ENCODE measurements at places on chromosomes 4 and X.

DNA sequence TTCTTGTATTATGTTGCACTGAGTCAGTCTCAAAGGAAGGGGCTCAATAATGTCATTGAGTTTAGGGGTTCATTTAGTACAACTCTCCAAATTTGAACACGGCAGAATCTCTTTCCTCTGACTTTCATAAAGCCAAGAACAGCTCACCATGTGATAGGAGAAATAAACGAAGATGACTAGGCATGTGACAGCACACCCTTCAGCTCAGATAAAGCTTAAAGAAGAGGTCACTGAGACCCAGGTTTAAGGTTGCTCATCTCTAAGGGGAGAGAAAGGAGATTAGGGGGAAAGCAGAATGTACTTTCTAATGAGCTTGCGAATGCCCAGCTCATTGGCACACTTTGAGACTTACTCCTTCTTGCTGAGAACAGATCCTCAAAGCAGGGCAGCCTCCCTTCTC is 89.0 kb downstream of the PLAC1 start:
- no peak for DNase-seq

GRCh38 chrX:25083661-25084060 is 67.9 kb upstream of the ARX start:
- DNase-seq: no peak

DNA sequence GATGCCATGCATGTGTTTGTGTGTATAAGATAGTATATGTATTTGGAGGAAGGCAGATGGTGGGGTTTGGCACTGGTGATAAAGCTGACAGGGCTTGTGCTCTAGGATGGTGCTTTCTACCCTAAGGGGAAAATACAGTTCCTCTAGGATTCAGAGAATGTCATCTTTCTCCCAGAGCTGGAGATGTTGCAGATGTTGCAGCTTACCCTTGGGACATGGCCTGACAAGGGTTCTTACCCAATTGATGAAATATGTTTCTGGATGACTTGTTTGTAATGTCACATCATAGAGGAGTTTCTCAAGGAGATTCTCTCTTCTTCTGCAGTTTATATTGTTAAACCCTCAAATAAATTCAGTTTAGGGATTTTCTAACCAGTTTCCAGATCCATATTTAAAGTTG is 52.5 kb upstream of the PITX2 start:
- no peak for DNase-seq

DNA sequence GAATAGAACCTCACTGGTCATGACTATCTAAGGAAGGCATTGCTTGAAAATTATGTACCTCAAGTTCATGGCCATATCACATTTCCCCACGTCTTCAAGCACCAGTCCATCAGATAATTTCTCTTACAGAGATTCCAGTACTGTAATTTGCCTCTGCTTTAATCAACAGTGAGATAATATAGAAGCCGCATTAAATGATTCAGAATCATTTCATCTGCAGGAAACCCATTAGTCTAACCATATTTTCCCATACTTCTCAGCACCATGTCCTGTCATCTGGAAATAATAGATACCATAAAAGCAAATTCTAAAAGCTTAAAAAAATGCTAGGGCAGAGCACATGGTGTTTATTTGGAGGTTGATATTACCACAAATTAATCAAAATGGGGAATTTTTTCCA is 310.3 kb upstream of the SLIT2 start:
- DNase-seq: no peak

- no peak for DNase-seq
Measured at GRCh38 chr4:111793433-111794091, 351.7 kb upstream of the FAM241A start.

DNA sequence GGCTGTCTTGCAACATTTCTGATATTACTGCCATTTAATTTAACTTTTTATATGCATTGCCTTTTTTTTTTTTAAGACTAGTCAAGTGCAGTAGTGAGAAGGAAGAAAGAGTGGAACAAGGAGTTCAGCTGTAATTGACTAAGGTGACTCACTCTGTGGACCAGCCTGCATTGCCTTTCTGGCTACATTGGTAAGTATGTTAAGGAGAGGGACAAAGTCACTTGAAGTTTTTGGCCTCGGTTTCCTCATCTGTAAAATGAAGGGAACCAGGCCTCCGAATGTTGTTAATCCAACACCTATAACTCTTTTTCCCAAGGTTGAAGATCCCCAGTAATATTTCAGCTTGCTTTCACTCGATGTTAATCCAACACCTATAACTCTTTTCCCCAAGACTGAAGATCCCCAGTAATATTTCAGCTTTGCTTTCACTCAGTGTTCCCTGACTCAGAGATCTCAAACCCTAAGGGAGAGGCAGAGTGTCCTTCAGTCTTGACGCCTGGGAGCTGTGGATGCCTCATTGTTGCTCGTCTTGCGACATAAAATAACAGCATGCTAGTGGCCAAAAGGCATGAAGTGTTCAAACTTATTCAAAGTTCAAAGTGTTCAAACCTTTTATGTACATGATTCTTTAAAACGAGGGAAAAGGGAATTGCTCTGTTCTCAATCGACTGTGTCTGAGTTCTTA is 102.0 kb downstream of the SORBS2 start:
- DNase-seq: no peak

DNA sequence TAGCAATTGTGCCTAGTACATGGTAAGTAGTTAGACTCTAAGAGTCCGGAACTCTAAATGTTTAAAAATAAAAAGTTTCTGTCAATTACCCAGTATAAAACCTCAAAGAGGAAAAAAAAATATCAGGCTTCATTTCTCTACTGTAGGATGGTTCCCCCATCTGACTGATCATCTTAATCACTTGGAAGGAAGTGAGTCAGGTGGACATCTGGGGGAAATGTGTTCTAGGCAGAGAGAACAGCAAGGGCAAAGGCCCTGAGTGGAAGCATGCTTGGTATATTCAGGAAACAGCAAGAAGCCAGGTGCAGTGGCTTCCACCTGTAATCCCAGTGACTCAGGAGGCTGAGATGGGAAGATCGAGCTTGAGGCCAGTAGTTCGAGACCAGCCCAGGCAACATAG is 2.9 kb upstream of the EIF1AX start:
- DNase-seq: no peak

DNA sequence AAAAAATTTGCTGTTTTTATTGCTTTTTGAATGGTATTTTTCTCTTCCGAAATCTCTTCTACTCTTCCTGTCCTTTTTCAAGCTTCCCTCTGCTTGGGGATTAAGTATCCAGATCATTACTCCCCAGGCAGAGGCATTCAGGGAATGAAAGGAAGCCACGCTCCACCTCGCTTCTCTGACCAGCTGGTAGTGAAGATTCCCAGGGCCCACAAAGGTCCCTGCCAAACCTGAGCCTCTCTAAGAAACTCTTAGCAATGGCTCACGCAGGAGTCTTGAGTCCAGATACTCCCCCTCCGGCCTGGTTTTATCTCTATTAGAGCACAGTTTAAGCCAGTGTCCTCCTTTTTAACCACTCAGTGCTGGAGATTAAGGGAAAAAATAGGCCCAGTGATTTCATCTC is 51.4 kb upstream of the SOD3 start:
- no peak for DNase-seq

- no peak for DNase-seq
Measured at GRCh38 chr4:183422962-183423631, 21.3 kb upstream of the CDKN2AIP start.

GRCh38 chr4:90112715-90113114 is 14.5 kb upstream of the CCSER1 start:
- DNase-seq: no peak

DNA sequence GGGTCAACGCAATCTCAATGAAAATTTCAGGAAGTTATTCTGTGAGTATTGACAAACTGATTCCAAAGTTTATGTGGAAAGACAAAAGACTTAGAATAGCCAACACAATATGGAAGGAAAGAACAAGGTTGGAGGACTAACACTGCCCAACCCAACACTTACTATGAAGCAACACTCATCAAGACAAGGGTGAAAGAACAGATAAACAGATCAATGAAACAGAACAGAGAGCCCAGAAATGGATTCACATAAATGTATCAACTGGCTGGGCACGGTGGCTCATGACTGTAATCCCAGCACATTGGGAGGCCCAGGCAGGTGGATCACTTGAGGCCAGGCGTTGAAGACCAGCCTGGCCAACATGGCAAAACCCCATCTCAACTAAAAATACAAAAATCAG is 41.2 kb downstream of the FRYL start:
- no peak for DNase-seq

DNA sequence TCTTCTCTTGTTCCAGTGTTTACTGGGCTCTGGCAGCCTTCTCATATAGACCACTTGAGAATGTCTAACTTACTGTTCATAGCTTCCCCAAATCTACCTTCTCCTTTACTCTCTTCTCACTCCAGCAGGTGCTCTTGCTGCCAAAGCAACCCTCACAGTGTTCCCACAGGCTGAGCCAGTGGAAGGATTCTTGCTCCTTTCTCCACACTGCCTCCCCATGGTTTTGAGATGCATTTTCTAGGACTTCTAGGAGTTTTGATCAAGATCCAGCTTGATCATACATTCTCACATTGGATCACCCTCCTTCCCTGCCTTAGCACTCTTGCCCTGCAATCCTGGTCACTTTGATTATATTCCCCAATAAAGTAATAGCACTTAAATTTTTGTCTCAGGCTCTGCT is 230.8 kb downstream of the TMEM47 start:
- no peak for DNase-seq

- no peak for DNase-seq
Measured at GRCh38 chr4:76582074-76582816, 147.2 kb downstream of the SHROOM3 start.

GRCh38 chr4:2802618-2803531 is 10.0 kb downstream of the SH3BP2 start:
- no peak for DNase-seq

GRCh38 chrX:37684973-37685372 is 618 bp upstream of the XK start:
- no peak for DNase-seq

DNA sequence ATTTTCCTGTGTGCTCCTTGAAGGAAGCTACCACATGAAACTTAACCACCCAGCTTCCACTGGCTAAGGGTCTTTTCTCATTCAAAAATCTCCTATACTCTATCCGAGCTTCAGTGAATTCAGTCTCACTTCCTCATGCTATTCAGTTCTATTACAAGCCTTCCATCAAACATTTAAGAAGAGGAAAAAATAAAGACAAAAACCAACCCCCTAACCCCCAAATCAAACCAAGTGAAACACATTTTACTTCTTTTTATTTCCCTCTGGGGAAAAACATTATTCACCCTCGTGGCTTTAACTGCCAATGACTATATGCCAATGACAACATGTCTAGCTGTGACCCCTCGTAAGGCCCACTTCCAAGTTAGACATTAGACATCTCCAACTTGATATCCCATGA is 16.2 kb upstream of the WDR19 start:
- DNase-seq: no peak

- no peak for DNase-seq
Measured at GRCh38 chr4:20297783-20298182, 46.1 kb downstream of the SLIT2 start.

DNA sequence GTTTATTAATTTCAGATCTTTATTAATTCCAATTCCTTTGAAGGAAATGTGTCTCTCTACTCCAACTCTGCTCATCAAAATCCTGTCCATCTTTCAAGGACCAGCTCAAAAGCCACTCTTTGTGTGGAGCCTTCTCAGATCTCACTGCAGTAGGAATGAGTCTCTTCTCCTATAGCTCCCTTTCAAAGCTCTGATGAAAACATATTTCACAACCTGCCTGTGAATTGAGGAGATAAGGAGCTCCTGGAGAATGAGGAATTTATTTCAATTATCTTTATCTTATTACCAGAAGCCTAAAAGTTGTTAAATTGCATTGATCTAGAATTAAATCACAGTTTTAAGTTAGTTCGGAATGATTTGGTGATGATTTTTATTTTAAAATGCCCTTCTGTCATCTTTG is 92.6 kb upstream of the TRPC3 start:
- no peak for DNase-seq

DNA sequence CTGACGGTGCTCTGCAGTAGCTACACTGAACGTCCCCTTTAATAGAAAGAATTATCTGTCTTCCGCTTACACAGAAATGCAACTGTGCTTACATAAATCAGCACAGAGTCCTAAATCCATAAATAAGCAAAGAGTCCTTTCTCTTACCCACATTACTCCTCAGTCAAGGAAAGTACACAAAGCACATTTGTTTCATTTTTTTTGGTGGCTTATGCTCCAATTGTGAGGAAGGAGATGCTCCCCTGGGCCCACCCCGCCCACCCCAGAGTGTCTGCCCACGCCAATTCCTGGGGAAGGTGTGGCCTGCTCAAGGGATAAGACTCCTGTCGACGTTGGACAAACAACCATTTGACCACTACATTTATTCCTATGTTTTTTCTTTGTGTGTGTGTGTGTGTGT is 53.8 kb downstream of the CPLX1 start:
- DNase-seq: no peak

Measured in NCI-H187 (cell line).